Stimulated activated CD4-positive, alpha-beta T cell treated with anti-CD3 and anti-CD28 coated beads, Interleukin-4, amount 100 ng/mL, for 1 hour (primary cell): ENCODE measurements at places on chromosomes 6 and 20.

DNA sequence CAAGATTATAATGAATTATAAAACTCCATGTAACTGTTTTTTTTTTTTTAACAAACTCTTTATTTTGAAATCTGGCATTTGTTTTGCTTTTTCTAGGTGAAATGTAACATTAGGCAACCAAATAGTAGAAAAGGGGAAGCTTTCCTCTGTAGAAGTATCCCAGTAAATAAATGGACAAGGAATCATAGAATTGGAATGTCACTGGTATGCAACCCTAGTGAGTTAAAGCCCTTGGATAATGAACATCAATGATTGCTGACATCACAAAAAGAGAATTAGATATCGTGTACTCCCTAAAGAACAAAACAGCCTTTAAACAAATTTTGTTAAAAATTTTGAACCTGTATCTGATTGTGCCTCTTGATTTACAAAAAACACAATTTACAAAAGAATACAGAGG is 93.9 kb upstream of the OGFRL1 start:
- DNase-seq: no peak

DNA sequence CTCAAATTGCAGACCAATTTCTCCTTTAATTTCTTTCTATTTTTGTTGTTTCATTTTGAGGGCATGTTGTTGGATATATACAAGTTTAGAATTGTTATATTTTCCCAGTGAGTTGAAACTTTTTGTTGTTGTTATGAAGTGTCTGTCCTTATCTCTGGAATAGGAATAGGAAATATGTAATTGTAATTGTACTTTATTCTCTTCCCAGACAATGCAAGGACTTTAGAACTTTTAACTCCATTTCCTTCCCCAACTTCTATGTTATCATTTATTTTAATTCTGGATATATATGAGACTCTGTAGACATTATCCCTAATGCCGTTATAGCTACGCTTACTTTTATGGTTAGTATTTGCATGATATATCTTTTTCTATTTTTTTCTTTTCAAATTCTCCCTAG is 12.4 kb downstream of the SERPINB1 start:
- no peak for DNase-seq

DNA sequence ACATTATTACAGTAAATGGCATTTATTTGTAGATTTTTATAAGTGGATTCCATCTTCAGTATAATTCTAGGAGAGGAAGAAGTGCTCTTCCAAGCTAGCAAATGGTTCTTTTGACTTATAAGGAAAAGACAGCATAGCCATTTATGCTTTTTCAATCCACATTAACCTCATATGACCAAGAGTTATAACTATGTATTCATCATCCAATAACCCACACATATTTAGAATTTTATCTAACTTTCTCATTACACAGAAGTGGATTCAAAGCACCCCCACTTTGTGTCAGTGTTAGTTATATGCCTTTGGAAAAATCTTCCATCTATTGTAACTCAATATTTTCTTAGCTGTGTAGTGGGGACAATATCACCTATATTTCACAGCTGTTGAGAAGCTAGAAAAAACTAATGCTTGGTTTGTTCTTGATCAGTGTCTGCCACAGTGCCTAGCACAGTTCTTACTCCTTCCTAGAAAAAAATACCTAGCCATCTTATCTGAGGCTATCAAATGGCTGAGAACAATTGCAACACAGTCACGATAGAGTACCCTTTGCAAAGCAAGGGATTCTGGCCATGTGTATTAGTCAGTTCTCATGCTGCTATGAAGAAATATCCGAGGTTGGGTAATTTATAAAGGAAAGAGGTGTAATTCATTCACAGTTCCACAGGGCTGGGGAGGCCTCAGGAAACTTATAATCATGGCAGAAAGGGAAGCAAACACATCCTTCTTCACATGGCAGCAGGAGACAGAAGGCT is 986.3 kb downstream of the TFAP2A start:
- no peak for DNase-seq

DNA sequence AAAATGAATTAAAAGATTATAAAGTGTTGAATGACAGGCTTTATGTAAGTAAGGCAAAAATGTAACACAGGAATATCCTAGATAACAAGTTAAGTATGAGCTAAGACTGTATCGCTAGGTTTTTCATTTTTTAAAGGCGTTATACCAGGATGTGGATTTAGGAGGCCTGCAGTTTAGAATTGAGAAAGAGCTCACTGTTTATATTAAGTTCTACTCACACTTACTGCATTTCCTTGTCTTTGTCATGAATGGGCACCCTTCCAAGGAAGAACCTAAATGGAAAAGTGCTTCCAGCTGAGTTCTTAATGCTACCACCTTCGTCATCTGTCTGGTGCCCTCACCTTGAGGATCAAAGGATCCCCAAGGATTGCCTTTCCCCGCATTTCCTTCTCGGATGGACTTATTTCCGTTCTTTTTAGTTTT is 148.7 kb downstream of the SOX4 start:
- no peak for DNase-seq

DNA sequence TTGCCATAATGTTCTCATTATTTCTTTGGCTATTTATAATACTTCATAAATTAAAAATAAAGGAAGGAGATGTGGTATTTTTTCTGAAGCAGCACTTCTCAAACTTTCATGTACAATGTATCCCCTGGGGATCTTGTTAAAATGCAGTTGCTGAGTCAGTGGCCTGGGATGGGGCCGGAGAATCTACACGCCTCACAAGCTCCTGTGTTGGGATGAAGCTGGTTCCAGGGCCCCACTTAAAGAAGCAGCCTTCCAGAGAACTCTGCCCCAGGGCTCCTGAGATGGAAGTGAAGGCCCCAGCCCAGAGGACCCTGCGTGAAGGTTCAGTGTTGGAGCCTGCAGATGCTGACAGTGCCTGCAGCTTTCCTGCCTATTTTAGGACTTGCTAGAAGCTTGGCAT is 40.1 kb upstream of the SLC23A2 start:
- no peak for DNase-seq

DNA sequence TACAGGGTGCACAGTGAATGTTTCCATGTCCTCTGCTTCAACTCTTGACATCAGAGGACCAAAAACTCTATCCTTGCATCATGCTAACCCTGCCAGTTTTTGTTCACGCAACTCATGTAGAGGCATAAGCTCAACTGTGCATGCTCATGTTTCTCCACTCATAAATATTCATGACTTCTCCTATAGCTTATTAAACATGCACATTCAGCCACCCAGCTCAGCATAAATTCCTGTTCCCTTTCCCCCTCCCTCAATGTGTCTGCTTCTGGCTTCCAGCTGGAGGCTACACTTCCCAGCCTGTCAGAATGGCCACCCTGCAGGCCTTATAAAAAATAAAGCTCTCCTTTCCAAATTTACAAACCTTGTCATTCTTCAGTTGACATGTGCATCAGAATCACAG is 154.6 kb downstream of the KIF16B start:
- no peak for DNase-seq

DNA sequence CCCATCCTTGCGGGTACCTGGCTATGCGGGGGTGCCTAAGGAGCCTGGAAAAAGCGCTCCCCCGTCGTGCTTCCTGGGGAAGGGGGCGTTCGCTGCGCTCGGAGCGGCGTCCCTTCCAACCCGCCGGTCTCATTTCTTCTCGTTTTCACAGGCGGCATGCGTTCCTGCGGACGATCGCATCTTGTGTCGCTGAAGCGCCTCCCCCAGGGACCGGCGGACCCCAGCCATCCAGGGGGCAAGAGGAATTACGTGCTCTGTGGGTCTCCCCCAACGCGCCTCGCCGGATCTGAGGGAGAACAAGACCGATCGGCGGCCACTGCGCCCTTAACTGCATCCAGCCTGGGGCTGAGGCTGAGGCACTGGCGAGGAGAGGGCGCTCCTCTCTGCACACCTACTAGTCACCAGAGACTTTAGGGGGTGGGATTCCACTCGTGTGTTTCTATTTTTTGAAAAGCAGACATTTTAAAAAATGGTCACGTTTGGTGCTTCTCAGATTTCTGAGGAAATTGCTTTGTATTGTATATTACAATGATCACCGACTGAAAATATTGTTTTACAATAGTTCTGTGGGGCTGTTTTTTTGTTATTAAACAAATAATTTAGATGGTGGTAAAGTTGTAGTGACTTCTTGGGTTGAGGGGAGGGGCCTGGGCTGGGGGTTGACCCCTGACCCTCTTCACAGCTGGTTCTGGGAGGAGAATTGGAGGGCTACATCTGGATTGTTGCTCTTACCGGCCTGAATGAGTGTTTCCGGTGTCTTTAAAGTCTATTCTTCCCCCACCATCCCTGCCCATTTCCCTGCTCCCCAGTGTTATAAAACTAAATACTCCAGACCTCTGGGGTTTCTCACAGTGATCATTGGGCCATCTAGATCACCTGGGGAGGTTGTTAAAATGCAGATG is 1.1 kb downstream of the ID1 start:
- DNase-seq: peak; percentile 10

GRCh38 chr20:18852318-18852717 is 38.7 kb downstream of the SCP2D1 start:
- DNase-seq: no peak

- no peak for DNase-seq
These were observed 8.7 kb downstream of the CCDC170 start for GRCh38 chr6:151502499-151502898.

- peak; percentile 72 for DNase-seq
These were observed 34.4 kb upstream of the FNDC1 start for GRCh38 chr6:159134701-159135364.

- DNase-seq: peak; percentile 40
These were observed 12.2 kb downstream of the MYLK4 start for GRCh38 chr6:2738373-2738979.

- no peak for DNase-seq
These were observed 700.9 kb upstream of the SLC35B3 start for GRCh38 chr6:9136141-9136822.

DNA sequence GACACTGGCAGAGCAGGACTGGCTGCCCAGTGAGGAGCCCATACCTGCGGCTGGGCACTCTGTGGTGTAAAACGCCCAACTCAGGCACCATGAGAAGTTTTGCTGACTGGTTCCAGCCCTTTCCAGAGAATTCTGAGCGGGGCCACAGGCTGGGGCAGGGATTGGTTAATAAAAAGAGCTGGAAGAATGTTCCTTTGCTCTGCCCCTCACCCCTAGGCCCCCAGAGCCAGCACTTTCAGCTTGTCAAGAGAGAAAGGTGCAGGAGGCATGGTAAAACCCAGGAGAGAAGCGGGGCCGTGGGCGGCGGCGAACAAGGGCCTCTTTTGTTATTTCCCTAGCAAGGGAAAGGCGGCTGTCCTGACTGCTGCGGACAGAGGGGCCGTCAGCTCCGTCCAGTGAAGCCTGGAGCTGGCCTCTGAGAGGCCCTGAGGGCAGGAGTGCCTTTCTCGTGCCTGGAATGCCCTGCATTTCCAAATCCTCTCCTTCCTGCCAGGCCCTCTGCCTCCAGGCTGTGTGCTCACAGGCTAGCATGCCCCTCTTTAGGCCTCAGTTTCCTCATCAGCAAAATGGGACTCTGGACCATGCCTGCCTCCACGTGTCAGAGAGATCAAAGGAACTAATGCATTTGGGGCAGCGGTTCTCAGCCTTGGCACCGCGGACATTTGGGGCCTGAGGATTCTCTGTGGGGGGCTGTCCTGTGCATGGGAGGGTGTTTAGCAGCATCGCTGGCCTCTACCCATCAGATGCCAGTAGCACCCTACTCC is 12.9 kb downstream of the SLC13A3 start:
- no peak for DNase-seq

GRCh38 chr6:145367149-145367548 is 368.2 kb downstream of the EPM2A start:
- DNase-seq: no peak

DNA sequence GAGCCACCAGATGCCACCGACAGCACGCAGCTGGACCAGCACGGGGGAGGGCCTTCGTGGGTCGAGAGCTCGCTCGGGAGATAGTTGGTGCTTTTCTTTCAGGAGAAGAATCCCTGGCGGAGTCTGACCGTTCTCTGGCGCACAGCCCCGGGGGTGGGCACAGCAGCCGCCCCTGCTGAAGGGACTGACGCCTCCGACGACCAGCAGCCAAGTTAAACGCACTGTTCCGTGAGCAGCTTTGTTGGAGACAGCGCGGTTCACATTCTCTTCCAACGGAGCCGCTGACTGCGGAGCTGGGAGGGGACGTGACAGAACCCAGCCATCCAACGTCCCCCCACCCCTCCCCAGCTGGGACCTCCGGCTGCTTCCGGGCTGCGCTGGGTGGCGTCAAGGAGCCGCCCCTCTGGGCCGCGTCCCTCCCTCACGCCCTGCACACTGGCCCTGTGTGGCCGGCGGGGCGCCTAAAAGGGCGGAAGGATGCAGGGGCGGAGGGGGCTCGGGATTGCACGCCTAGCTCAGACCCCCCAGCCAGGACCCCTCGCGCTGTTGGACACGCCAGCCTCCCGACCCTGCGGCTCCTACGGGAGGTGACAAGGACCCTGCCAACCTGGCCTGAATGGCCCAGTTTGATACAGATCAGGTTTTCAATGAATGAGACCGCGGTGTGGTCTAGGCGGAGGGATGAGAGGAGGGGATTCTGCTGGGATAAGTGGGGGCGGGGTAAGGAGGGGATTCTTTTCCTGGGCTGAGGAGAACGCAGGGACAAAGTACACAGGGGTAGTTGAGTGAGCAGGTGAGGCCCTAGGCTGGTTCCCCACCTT is 36.4 kb upstream of the KHDC1 start:
- no peak for DNase-seq

DNA sequence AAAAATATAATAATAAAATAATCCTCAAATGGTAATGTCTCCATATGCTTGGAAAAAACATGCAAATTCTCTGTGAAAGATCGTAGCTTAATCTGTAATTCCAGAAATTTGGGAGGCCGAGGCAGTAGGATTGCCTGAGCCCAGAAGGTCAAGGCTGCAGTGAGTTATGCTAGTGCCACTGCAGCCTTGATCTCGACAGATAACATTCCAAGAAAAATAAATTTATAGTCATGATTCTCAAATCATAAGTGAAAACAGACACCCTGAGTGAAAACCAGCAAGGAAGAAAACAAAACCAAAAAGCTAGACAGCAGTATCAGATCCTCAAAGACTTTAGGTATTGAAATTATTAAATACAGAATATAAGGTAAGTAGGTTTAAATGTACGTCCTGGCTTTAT is 3.8 kb upstream of the MUC21 start:
- no peak for DNase-seq

- DNase-seq: no peak
These were observed 239.3 kb downstream of the ZNF217 start for GRCh38 chr20:53354314-53354713.

- DNase-seq: no peak
These were observed 147.5 kb downstream of the BCAS1 start for GRCh38 chr20:53922901-53923314.

DNA sequence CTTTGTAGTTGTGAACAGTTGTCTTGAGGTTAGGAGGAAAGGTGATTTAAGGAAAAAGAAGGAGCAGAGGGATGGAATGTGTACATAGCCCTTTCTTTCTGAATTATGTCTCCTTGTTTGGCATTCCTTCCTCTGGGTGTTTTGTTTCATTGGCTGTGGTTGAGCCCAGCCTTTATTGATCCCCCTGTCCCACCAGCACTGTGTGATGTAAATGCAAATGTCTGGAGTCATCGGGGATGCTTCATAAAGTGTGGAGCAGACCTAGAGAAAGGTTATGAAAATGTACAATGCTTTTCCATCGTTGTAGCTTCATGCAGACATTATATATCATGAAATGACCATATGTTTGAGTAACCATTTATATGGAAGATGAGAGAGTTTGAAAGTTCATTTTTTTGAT is 164.5 kb downstream of the PLCB1 start:
- no peak for DNase-seq

- peak; percentile 17 for DNase-seq
These were observed 36.5 kb upstream of the MLN start for GRCh38 chr6:33840048-33840926.
